Bronchial epithelial cell (primary cell): ENCODE measurements at places on chromosomes 16 and 17. TPM values are rescaled to one million over a fixed set of nuclear protein-coding genes. Genes with fewer than 3 reads are reported as not detected.

- DNase-seq = peak; percentile 94
Observed at GRCh38 chr16:84603140-84603816, 14.6 kb downstream of the COTL1 start.

GRCh38 chr17:13292291-13292690, 274.5 kb upstream of the ELAC2 start:
- DNase-seq = no peak

DNA sequence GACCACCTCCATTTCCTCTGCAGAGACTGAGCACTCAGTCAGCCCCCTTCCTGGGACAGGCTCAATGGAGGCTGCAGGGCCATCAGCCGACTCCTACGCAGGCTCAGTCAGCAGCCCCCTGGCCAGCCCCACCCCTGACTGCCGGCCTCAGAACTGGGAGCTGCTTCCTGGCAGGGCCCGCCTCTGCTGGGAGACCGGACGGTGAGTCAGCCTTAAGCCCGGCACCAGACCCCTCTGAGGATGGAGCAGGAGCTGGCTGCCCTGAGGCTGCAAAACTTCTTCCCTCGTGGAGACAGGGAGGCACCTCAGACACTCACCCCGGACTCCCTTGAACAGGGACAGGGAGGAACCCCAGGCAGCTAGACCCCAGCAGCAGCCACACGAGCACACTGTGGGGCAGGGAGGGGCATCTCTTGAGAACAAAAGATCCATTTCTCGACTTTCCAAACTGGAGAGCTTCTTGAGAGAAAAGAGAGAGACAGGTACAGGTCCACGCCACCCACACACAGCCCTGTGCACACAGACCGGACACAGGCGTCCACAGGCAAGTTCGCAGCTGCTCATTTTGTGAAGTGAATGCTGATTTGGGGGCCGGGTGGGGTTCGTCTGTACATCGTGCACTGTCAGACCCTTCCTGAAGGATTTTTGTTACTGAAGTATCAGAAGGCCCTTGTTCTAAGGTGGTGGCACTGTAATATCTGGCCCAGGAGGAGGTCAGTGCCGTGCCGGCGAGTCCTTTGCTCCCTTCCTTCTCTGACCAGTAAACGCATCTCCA, 1.3 kb upstream of the TUBB3 start:
- DNase-seq = peak; percentile 87

- peak; percentile 8 for DNase-seq
Observed at GRCh38 chr16:23187341-23187740, 4.8 kb downstream of the SCNN1G start.

DNA sequence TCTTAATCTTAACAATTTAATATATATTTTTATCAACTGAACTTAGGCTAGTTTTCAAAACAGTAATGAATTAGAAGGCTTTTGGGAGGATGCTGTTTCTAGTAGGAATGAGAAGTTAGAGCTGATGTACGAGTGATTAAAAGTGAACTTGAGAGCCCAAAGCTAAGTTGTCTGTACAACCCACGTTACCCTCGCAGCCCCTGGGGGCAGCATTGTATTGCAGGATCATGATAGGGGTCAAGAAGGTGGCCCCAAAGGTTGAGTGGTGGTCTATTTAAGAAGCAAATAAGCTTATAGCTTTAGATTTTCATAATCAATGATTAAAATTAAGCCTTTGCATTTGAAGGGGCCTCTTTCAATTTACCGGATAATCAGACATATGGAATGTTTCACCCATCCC, 33.7 kb upstream of the ALDH3A2 start:
- DNase-seq = no peak

C1QL1 gene
- not detected in 2 replicates for total RNA-seq
